HAP-1 (cell line): ENCODE measurements at places on chromosomes 5 and 9.

GRCh38 chr9:126096340-126096739 is 230.3 kb upstream of the MVB12B start:
- no peak for DNase-seq

DNA sequence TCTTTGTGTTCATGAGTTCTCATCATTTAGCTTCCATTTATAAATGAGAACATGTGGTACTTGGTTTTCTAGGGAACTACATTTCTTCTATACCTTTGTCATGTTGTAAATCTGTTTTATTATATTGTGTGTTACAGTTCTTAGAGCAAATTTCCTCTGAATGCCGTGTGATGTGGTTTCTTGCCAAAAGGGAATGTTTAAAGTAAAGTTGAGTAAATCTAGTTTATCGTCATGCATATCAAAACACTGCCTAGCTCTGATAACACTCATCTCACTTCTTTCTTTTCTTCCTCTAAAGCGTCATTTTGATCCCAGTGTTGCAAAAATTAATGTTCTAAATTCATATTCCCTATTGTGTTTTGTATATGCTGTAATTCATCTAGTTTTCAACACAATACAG is 295.4 kb upstream of the HAPLN1 start:
- no peak for DNase-seq

GRCh38 chr5:121741156-121741555 is 110.5 kb upstream of the FTMT start:
- DNase-seq, result no peak

DNA sequence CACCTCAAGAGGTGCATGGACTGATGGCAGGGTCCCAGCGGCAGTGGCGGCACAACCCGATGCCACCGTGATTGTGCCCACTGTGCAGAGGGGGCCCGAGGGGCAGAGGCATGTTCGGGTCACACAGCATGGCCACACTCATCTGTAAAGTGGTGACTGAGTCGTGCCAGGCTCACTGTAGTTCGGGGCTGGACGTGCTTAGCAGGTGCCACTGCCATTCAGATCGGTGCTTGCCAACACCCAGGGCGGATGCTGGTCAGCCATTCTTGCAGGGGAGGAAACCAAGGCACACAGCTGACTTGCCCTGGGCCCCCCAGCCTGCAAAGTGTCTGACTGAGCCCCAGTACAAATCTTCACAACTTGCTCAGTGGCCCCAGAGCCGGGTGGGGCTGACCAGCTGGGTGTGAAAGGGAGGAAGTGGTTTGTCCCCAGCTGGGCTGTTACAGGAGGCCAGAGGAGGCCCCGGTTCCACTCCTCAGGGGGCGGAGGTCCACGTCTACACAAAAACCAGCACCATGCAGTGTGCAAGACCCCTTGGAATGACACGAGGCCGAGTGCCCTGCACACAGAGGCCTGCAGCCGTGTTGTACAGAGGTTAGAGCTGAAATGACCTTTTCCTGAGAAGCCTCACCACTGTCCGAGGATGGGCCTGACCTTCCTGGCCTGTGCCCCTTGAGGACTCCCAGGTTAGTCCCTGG is 17.9 kb downstream of the FGD3 start:
- no peak for DNase-seq
